Stimulated activated CD8-positive, alpha-beta memory T cell treated with anti-CD3 and anti-CD28 coated beads, Interleukin-4, amount 100 ng/mL, for 4 hours (primary cell): ENCODE measurements at places on chromosomes 12 and 14.
A peak's percentile ranks its signal among the peaks of the same experiment; 100 is the strongest.

GRCh38 chr12:118055144-118055557 lies 5.8 kb downstream of the WSB2 start:
- DNase-seq: peak; percentile 35

DNA sequence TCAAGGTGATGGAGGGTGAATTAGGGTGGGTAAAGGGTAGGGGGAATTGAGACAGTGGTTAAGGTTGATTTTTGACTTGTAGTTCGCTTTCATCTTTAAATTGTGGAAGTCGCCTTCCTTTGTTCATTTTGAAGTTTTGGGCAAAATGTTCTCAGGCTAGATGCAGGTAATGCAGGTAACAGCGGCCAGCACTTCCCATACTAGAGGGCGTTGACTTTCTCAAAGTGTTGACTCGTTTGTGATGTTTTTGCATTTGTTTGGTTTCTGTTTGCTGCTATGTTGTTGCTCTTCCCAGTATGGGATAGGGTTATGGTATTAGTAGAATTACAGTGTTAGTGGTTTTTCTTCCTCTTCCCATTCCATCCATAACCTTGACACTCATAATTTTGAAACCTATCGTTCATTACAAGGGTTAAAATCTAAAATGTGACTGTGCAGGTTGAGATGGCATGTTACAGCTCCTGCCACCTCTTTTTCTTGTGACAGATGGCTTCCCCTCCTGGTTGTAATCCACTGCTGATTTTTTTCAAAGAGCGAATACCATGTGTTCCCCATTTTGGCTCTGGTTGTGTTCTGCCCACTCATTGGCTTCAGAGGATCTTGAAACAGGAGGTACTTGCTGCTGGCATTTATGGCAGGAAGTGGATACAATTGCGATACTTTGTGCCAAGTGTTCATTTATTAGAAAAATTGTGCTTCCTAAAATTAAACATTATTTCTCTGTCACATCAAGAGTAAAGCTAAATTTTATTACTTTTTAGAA lies 57.1 kb downstream of the ERC1 start:
- DNase-seq: no peak

- peak; percentile 12 for DNase-seq
Measured at GRCh38 chr14:77208291-77208978, 26.8 kb downstream of the TMEM63C start.

GRCh38 chr12:12700254-12700653 lies 4.3 kb upstream of the GPR19 start:
- no peak for DNase-seq

GRCh38 chr12:89653-90052 lies 23.1 kb downstream of the IQSEC3 start:
- no peak for DNase-seq
